Endodermal cell (in vitro differentiated cells): ENCODE measurements at places on chromosomes 3 and 15. TPM values are rescaled to one million over a fixed set of nuclear protein-coding genes. Genes with fewer than 3 reads are reported as not detected.

The SLC51A gene
- total RNA-seq: 2.0 and 3.7 TPM in 2 replicates

The OSTN gene
- not detected in 2 replicates for total RNA-seq

The ERC2 gene
- total RNA-seq: 19.4 and 22.8 TPM in 2 replicates

The TRPM1 gene
- total RNA-seq: not detected in 3 replicates

The PFN2 gene
- 144 and 162 TPM in 2 replicates for total RNA-seq
